ENCODE measurements at places on chromosomes 5 and 9.

DNA sequence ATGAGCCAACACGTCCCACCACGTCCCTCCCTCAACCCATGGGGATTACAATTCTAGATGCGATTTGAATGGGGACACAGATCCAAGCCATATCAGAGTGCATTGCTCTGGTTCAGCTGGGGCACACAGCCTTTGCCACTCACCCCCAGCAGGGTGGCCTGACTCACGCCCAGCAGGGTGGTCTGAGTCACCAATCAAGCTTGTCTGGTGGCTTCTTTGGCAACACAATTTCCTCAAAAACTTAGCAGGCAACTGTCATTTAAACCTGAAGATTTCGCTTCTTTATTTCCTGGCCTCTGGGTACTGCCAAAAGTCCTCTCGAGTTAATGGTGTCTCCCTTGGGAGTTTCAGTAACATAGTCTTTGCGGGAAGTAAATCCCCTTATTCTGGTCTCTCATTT lies 16.3 kb upstream of the SEMA5A start:
- no peak for DNase-seq

GRCh38 chr5:78405829-78406750 lies 45.7 kb downstream of the SCAMP1 start:
- no peak for DNase-seq

- no peak for DNase-seq
Observed at GRCh38 chr5:115548683-115549082, 4.1 kb upstream of the FEM1C start.

DNA sequence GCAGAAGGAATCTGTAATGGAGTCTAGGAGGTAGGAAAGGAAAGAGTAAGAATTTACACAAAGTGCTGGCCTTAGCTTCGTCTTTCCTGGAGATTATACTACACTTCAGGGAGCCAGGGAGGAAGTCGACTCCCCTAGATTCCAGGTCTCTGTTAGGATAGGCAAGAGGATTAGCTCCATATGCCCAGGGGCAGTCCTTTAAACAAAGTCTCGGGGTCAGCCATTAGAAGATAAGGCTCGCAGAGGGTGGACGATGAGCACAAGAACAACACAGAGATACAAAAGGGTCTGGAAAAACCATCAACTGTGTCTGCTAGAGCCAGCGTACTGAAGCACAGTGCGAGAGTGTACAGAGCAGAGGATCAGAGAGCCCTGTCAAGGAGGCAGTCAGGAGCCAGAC lies 344.7 kb upstream of the TNC start:
- DNase-seq: no peak

DNA sequence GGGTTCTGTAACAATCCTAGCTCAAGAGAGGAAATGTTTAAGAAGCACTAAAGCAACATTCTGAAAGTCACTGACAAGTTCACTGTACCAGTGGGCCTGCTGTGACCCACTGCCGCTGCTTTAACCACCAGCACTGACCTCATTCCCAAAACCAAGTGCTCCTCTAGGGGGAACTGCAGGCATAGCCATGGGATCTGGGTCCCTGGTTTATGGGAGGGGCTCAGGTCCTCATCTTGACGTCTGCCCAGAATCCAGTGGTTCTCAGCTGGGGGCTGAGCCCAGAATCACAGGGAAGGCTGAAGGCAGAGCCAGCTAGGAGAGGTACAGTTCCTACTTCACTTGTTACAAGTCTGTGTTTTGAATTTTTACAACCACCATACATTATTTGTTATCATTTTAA lies 36.1 kb upstream of the SLC2A8 start:
- DNase-seq: no peak

- DNase-seq: no peak
Observed at GRCh38 chr5:24816206-24816605, 171.4 kb upstream of the CDH10 start.

DNA sequence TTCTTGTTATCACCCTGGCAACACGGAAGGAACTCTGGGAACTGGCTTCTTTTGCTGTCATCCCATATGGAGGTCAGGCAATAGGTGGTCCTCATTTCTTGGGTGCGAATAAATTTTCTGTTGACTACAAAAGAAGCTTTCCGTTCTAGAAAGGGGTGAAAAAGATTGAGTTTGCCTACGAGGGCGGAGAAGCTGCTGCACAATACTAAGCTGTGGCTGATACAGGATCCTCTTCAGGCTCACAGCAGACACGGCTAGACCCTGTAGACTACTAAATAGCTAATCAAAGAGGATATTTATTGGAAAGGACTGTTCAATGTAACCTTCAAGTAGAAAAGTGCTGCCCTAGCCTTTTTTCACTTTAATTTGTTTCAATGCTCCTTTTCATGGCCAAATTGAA lies 58.1 kb downstream of the TJP2 start:
- DNase-seq: no peak

DNA sequence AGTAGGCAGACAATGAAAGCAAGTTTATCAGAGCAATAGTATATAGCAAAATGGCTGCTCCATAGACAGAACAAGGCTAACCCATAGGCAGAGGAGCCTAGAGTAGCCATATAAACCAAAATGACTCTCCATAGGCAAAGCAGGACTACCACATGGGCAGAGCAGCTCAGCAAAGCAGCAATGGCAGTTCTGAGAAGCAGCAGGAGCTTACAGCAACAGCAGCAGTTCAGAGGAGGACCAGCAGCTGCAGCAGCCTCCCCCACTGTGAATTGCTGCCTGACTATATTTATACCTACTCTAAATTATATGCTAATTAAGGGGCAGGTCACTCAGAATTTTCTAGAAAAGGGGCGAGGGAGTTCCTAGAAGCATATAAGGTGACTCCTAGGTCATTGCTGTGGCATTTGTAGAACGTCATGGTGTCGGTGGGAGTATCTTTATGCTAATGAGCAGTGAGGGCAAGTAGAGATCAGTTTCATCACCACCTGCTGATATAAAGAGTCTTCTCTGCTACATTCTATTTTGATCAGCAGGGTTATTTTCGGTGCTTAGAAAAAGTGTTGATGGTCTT lies 1115.5 kb downstream of the DTWD2 start:
- no peak for DNase-seq

DNA sequence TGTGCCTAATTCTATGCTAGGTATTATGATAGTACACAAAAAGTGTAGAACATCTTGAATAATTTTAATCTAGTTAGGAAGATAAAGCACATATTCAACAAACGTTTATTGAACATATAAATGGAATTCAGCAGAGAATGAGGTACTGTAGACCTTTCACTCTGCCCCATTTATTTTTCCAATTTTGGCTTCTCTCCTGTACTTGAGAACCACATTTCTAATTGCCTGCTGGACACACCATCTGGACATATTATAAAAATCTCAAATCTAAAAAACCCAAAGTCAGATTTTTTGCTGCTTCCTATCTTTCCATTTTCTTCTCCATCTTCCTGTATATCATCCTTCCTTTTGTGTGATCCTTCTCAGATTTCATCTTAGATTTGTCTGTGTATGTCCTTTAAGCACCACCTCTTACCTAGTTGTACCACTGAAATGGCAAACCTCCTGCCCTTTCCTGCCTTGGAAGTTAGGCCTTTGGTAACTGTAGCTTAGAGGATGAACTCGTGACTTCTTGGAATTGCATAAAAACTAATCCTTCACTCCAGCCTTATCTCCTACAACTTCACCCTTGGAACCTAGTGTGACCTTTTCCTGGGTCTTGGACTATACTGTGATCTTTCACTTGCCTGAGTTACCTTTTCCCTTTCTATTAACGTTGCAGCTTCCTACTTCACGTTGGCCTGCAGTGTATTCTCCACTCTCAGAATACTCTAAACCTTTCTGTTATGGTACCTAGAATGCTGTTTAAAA lies 8.8 kb downstream of the SLC26A2 start:
- no peak for DNase-seq

DNA sequence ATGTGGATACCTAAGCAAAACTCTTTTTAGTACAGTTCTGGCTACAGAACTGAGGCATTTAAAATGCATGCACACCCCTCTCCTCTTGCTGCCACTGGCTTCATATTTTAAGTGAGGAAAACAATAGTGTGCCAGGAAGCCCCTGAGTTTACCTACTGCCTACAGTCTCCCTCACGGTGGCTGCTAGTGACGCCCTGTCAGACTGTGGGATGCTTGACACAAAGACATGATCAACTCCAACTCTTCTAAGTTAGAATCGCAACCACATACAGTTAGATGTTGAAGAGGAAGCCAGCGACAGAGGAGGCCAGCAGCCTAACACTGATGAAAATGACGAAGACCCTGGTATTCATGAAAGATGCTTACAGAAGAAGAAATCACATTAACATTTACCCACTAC lies 1.3 kb downstream of the SEC16A start:
- DNase-seq: no peak

DNA sequence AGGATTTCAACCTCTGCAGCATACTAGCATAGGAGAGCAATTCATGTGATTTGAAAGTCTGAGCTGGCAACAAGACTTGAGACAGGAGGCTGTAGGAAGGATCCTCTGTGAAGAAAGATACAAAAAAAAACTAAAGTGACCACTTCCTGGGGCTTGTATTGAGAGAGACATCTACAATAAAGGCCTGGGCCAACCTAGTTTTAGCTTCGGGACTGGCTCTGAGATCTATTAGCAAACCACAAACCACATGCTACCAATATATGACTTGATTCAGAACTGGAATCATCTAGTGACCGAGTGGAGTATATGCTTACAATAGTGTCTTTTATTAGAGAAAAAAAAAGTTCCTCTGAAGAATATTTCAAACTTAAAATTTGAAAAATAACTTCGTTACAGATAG lies 1448.9 kb upstream of the CDH6 start:
- DNase-seq: no peak

Data from stimulated activated CD8-positive, alpha-beta memory T cell treated with anti-CD3 and anti-CD28 coated beads, Interleukin-2, amount 100 ng/mL, for 1 hour (primary cell).